ENCODE measurements at places on chromosomes 7 and 10.

GRCh38 chr10:50422259-50422658, 170.9 kb upstream of the ASAH2 start:
- no peak for DNase-seq

DNA sequence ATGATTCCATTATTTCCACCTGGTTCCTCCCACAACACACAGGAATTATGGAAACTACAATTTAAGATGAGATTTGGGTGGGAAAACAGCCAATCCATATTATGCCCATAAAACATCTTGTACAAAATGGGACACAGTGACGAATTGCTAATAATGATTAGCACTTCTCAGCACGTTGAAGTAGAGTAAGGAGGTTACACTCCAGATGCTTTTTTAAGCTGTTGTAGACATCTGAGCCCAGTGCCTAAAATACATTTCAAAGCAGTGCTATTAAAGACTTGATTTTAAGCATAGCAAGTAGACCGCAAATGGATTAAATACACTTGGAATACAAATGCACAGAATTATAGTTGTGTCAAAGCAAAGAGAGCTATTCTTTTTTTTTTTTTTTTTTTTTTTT, 105.9 kb downstream of the AASS start:
- DNase-seq = no peak

GRCh38 chr10:132062116-132062515, 3.6 kb upstream of the JAKMIP3 start:
- DNase-seq = peak; percentile 22

- no peak for DNase-seq
Measured at GRCh38 chr10:110168601-110169481, 38.6 kb upstream of the MXI1 start.

GRCh38 chr10:651692-652091, 37.8 kb downstream of the DIP2C start:
- no peak for DNase-seq

DNA sequence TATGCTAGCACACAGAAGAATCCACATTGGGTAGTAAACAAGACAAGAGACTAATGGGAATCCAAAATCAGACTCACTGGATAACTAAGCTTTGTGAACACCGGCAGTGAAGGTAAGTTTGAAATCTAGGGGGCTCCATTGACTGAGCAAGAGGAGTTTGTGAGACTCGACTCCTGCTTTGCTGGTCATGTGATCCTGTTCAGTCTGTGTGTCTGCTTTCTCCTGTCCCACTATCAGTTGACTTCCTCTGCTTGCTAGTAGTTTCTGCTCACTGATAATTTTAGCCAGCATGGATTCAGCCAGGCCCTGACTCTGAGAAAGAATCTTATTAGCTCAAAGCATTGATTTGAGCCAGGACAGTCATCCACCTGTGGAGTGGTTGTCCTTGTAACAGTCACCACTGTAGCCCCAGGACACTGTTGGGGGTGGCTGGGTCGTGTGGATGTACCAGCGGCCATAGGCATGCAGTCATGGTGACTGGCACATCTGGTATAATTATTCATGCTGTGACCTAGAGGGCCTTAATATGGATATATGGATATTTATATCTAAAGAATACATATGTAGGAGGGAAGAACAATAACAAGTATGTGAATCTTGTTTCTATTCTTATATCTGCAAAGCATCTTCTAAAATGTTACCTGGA, 44.4 kb downstream of the DNAH11 start:
- DNase-seq = no peak

- peak; percentile 81 for DNase-seq
Measured at GRCh38 chr10:72248468-72249151, 25.1 kb upstream of the DDIT4 start.

DNA sequence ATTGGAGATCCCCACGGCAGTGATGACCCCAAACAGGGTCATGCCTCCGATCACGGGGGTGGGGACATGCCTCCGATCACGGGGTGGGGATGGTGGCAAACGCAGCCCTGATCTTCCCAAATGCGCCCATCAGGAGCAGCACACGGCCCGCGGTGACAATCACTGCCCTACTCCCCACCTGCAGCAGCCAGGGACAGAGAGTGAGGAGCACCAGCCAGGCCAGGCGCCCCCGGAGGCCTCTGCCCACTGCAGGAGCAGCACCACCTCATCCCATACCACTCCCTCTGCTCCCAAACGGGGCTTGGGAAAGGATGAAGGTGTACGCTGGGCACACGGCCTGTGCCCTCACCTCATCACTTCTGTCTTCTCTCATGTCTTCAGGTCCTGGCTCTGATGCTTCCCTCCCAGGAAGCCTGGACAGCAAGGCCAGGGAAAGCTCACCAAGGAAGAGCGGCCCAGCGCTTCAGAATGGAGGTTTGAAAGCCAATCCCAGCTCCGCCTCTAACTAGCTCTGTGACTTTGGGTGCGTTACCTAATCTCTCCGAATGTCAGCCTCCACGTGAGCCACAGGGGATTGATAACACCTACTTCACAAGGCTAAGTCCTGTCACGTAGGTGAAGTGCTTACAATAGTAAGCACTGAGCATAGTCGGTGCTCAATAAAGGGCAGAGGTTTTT, 37.1 kb downstream of the STRA8 start:
- no peak for DNase-seq

- no peak for DNase-seq
Measured at GRCh38 chr7:17234398-17235031, 63.9 kb upstream of the AHR start.

DNA sequence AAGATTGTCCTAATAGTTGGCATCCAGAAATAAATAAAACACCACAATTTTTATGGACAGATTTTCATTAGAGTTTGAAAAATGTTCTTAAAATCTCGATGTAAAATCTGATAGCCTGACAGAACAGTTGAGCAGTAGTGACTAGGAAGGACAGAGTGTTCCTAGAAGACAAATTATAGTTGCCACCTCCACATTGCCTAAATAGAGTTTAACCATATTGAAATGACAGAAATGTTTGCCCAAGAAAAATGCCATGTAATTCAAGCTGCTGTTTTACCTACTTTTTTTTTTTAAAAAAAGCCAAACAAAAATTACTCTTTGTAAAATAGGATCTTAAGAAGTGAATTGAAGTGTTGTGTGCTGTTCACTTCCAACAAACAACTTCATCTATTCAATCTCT, 8.9 kb upstream of the HERC4 start:
- DNase-seq = no peak

- DNase-seq = no peak
Measured at GRCh38 chr7:140287988-140288387, 110.3 kb downstream of the SLC37A3 start.

DNA sequence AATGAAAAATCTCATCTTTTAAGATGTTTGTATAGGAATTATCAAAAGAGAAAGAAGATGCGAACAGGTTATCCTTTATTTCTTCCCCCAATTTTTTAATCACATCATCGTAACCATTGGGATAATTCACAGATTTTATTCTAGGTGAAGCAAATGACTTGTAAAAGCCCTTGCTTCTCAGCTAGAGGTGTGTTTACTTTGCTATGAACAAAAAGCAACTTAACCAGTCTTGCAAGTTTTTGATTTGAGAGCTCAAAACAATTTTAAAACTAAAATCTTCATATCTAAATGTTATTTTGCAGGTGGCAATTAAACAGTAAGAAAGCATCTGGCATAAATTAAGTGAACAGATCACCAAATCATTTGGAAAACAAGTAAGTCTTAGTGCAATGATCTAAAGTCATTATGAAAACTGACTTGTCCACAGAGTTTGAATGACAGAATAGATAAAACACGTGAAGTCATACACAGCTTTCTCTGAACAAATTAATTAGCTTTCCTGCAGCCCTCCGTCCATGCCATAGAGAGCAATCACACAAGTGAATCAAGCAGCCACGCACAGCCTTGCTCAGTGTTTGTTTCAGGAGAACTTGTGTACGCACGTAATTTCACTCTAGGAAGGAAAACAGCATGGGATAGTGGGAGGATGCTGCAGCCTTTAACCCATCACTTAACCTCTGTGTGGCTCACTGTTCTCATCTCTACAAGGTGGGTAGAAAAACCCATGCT, 85.0 kb upstream of the ZNF800 start:
- no peak for DNase-seq

- no peak for DNase-seq
Measured at GRCh38 chr10:33074443-33074842, 116.4 kb upstream of the ITGB1 start.

DNA sequence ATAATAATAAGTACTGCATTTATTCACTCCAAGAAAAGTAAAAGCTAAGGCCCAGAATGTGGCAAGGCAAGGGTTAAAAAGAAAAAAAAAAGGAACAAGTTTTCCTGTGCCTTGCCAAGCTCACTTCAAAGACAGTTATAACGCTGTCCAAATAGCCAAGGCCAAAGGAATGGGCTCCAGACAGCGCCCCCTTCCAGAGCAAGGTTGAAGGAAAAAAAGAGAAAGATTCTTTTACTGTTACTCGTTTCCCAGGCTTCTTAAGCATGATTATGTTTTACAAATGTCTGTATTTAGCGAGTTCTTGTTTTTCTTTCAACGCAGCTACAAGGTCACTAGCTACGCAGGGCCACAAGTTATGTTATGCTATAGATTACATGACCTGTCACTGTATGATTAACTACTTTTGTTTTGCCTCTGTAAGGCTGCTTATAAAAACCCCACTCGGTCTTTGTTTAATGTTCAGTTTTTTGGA, 9.1 kb upstream of the EIF4H start:
- no peak for DNase-seq

DNA sequence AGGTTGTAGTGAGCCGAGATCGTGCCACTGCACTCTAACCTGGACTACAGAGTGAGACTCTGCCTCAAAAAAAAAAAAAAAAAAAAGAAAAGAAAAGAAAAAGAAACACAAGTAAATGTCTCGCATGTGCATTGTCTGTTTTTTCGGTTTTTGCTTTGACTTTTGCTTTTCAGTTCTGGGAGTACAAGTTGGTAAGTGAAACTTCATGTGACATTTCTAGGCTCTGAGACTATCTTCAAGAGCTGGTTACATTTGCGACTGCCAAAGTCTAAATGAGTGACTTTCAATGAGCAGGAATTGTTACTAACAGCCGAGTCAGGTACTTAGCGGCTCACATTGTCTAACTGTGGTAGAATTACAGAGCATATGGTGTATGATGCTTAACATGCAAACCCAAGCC, 107.0 kb upstream of the CELF2 start:
- no peak for DNase-seq

GRCh38 chr10:69483963-69484362, 32.7 kb downstream of the TSPAN15 start:
- DNase-seq = no peak

DNA sequence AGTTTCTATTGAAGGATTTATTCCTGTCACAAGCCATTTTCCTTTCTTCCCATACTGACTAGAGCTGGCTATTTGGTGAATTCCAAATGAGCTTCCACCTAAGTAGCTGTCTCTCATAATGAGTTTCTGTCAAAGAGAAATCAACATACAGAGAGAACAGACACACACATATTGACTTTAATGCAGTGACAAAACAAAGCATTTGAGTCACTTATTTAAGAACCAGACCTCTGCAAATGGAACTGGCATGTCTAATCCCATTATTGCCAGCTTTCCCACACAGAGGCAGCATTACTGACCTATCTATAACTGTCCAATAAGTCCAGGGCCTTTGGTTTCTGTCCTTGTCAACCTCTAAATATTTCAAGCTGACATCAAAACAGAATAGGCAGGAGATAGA, 179.3 kb upstream of the CSTF2T start:
- no peak for DNase-seq

- DNase-seq = no peak
Measured at GRCh38 chr7:94288096-94288495, 106.6 kb upstream of the COL1A2 start.

GRCh38 chr7:155529845-155530244, 16.5 kb downstream of the CNPY1 start:
- peak; percentile 5 for DNase-seq

DNA sequence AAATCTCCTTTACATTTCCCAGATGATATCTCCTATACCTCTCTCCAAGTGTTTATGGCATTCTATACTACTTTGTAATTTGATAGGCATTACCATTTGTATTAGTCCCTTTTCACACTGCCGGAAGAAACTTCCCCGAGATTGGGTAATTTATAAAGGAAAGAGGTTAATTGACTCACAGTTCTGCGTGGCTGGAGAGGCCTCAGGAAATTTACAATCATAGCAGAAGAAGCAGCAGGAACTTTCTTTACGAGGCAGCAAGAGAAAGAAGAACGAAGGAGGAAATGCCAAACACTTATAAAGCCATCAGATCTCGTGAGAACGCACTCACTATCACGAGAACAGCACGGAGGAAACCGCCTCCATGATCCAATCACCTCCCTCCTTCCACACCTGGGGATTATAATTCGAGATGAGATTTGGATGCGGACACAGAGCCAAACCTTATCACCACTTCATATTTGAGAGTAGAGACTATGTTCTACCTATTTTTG, 1194.6 kb downstream of the SORCS1 start:
- DNase-seq = no peak

DNA sequence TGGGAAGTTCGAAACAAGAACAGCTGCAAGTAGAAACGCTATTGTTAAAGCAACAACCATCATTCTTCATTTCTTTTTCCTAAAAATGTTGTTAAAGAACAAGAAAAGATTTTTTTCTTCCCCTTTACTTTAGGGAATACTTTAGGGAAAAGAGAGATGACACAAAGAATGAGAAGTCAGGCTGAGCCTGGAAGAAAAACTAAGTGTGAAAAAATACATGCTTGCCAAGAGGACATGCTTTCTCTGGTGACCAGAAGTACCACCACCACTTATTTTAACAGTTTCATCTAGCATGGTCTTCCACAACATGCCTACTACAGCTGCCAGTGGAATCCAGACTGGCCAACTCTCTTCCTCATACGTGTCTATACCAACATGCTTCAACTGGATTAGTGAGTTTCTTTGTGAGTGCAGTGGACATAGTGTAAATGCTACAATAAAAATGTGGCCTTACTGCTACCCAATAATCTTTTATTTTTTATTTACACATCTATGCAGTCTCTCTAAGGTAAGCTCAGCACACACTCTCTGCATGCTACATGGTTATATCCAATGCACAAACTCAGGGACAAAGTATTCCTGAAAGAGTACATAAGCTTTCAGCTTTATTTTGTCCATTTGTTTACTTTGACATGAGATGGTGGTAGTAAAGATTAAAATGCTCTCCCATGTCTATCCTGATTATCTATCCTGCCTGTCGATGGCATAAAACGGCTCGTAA, 196.2 kb downstream of the TAX1BP1 start:
- DNase-seq = no peak

DNA sequence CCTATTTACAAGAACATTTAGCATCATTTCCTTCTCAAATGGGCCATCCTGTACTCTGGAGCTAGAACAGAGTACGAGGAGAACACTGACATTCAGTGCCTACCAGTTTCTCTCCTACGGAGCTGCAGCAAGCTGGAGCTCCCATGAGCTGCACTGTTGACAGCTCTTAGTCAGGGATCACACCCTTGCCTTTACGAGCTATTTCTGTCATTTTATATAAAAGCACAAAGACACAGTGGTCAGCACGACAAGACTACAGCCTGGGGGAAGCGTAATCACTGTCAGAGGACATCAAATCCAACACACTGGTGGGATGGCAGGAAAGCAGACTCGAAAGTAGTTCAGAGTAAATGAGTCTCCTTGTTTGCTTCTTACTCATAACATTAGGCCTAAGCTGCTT, 2.7 kb downstream of the CDCA7L start:
- no peak for DNase-seq

- peak; percentile 88 for DNase-seq
Measured at GRCh38 chr7:99551767-99552463, at the start of gene FAM200A. FAM200A (minus strand) TSS chr7:99552114; CDS start chr7:99548407, 3,707 bp downstream.

GRCh38 chr10:48494073-48494472, 110.8 kb downstream of the ARHGAP22 start:
- DNase-seq = no peak

- no peak for DNase-seq
Measured at GRCh38 chr10:117139581-117140524, 1.8 kb upstream of the VAX1 start.

Data from right lobe of liver (tissue), 6 donors.